NCI-H510A (cell line): ENCODE measurements at places on chromosomes 13 and 19.

GRCh38 chr19:57321116-57321515 is 844 bp downstream of the ZNF543 start:
- DNase-seq: no peak

GRCh38 chr19:6233056-6233826 is 46.5 kb downstream of the MLLT1 start:
- no peak for DNase-seq

DNA sequence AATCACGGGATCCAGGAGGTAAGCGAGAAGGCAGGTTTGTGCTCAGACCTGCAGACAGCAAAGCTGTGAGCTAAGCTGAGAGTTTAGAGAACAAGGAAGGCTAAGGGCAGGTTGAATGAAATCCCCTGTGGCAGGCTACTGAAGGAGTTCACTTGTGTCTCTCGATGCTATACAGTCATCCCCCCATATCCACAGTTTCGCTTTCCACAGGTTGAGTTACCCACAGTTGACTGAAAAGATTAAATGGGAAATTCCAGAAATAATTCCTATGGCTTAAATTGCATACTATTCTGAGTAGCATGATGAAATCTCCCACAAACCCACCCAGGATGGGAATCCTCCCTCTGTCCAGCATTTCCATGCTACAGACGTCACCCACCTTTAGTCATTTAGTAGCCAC is 49.6 kb downstream of the ABCC4 start:
- no peak for DNase-seq

- no peak for DNase-seq
Observed at GRCh38 chr13:60335531-60335930, 61.5 kb upstream of the TDRD3 start.

GRCh38 chr13:78258304-78258703 is 339.7 kb upstream of the EDNRB start:
- DNase-seq: no peak

- DNase-seq: no peak
Observed at GRCh38 chr19:18368504-18369222, 17.3 kb upstream of the GDF15 start.

- DNase-seq: no peak
Observed at GRCh38 chr13:63279136-63279535, 1863.5 kb upstream of the PCDH20 start.

DNA sequence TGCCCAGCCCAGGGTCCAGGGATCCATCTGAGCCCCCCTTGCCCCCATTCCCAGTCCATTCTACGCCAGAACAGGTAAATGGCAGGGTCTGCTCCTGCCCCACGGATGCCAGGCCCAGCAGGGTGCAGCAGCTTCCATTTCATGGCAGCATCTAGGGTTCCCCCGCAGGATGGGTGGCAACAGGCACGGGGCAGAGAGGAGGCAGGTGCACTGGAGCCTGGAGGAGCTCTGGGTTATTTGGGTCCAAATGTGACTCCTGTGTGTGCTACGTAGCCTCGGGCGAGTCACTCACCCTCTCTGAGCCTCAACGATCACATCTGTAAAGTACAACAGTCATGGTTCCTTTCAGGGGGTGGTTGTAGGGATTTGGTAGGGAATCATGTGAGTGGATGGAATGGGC is 27.4 kb downstream of the IL12RB1 start:
- DNase-seq: no peak

- no peak for DNase-seq
Observed at GRCh38 chr13:75792526-75793187, 156.5 kb downstream of the LMO7 start.

DNA sequence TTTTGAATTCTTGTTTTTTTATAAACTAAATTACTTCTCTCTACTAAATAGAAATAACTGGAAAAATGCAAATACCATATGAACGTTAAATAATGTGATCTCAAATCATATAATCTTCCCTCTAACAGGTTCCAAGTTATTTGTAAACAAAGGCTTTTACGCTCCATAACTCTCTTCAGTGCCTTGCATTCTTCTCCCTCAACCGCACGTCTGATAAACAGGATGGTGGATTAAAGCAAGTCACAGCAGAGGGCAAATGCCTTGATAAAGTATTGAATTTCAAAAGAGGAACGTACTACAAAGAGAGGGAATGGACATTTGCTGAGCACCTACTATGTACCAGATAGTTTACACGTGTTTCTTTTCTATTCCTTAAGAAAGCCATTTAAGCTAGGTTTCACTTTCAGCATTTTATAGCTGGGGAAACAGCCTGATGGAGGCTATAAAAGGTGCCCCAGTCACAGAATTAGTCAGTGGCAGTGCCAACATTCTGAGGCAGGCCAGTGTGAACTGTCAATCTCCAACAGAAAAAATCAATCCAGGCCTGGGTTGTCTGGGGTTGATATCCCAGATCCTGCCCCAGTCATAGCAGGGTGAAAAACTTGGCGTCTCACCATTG is 15.8 kb downstream of the MRPS31 start:
- DNase-seq: no peak

DNA sequence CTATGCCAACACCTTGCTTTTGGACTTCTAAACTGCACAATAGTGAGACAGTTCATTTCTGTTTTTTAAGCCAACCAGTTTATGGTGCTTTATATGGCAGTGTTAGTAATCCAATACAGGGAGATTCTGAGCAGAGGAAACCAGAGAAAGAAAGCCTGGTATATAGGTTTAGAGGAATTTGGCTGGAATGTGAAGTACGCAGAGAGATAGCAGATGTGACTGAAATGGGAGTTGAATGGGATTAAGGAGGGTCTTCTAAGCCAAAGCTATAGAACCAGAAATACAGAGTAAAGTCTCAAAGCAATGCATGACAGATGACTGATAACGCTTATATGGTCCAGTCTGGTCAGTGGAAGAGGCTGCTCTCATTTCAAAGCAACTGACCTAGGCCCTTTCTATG is 453.7 kb downstream of the GPC6 start:
- DNase-seq: no peak

DNA sequence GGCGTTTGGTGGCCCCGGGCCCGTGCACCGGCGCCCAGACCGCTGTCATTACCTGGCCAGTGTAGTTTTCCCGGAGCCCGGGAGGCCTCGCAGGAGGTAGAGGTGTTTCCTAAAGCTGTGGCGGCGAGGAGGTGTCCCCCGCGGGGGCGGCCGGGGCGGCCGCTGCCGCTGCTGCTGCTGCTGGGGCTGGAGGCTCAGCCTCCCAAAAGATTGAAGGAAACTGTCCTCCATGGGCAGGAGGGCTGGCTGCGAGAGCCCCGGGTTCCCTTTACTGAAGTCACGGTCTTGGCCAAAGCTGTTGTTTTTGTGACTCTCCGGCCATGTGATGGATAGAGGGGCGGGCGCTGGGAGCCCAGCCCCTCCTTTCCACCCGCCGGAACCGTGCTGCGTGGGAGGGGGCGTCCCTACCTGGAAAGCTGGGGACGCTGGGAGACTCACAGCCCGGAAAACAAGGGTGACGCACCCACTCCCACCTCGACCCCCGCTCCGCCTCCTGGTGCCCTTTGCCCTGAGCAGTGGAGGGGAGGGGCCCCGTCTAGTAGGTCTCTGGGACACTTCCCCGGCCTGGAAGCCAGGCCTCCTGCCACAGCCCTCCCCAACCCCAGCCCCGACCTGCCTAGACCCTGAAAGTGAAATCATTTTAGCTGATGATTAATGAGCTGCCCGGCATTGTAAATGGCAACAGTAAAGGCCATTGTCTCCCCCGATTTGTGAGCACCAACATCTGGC is at the start of gene N4BP2L1:
TSS of gene N4BP2L1 (minus strand) at position 279 of the 729 bp plus-strand sequence. CDS start at position 231, 48 bp downstream.
- DNase-seq: peak; percentile 30

DNA sequence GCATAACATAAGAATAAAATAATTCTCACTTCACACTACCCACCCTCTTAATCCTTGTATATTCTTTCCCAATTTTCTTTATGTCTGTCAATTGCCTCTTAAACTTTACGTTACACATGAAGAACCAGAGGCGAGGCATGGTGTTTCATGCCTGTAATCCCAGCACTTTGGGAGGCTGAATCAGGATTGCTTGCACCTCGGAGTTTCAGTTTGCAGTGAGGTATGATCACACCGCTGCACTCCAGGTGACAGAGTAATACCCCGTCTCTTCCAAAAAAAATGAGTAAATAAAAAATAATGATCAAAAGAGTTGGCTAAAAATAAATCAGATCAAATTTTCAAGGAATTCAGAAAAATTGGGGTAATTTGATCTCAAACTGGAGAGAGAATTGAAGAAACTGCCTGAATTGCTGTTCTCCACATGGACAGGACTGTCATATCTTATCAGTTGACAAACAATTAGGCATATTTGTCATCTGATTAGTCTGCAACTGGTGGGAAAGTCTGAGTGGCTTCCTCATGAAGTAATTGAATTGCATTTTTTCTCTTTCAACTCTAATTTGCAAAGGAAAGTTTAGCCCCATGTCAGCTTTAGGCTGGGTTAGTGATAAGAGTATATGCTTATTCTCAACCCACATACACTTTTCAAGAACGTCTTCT is 302.9 kb downstream of the ITGBL1 start:
- DNase-seq: no peak

- DNase-seq: no peak
Observed at GRCh38 chr13:77811381-77811780, 107.2 kb downstream of the EDNRB start.

GRCh38 chr13:113954046-113954835 is 19.6 kb downstream of the C13orf46 start:
- DNase-seq: no peak

DNA sequence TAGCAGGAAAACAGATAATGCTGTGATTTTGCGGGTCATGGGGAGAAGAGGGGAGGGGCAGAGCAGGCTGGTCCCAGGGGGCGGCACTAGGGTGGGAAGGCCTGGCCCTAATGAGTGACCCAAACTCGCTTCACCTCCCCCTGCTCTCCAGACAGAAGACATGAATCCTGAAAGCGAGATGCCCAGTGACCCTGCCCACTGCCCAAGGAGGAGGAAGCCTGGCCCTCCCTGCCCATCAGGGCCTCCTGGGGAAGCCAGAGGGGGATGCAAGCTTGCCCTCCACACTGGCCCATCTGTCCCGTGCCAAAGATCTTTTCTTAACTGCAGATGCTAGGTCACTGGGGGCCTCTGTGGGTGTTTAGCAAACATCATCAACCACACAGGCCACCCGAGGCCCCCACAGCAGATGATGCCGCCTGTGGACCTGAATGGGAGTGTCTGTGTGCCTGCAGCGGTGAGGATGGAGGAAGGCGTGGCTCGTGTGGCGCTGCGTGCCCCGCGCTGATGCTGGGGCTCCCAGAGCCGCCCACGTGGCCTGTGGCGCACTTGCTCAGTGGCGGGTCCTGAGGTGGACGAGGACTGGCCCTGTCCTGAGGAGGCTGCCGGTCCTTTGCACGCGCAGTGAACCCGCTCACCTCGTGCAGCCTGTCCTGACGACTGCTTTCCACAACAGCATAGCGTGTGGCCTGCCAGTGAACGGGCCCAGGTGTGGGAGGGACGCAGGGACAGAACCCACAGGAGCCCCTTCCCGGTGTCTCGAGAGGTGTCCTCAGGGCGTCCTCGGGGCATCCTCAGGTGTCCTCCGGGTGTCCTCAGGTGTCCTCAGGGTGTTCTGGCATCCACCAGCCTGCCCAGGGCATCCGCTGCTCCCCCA is 80.5 kb upstream of the MCF2L start:
- no peak for DNase-seq

DNA sequence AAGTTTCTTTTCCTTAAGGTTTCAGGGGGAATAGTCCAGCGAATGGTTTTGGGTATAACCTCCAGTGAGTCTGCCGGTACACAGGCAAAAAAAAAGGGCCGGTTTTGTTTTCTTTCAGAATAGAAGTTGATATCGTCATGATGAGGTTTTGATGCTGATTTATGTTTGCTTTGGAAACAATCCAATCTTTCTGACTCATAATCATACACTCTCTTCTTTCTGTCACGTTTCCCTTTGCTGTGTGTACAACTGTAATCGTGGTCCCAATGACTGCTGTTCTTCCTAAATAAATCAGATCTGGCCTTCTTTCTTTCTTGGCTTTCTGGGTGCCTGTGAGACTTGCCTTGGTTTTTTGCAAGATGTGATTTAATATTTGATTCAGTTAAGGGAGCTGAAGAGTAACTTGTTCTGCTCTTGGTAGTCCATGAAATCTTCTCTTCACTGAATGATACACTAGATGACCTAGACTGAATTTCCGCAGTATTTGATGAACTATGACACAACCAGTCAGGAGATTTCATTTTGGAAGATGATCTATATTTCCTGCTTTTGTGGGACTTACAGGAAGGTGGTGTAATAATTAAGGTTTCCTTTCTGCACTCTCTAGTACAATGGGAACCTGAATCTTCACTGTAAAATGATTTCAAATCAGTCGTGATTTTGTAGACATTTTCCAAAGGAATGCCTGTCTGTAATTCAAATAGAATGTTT is 34.9 kb upstream of the METTL21C start:
- DNase-seq: no peak

DNA sequence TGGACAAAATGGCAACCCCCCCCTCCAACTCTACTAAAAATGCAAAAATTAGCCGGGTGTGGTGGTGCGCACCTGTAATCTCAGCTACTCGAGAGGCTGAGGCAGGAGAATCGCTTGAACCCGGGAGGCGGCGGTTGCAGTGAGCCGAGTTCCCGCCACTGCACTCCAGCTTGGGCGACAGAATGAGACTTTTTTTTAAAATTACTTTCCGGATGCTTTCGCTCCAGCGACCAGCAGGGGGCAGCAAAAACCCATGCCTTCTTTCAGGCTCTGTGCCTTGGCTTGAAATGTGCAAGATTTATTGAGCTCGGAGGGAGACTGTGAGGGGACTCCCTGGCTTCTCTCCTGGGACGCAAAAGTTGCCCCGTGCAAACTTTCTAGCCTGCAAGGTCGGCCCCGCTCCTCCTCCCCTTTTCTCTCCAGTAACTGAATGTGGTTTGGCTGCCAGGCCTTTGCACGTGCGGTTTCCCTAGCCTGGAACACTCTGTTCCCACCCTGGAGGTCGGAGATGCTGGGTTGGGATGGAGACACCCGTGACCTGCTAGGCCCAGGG is 61.4 kb upstream of the NFIC start:
- no peak for DNase-seq

DNA sequence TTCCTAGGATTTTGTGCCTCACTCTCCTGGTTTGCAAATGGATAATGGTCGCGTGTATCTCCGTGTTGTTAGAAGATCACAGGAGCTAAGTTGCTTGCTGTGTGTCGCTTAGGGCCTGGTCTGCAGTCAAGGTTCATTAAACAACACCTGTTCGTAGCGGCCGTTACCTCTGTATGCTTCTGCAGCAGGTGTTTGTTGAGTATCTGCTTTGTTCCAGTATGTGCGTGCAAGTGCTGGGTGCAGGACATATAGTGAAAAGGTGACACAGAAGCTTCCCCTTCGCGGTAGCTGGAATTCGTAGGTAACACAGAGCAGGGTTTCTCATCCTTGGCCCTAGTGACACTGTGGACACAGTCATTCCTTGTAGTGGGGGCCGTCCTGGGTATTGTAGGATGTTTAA is 5.4 kb downstream of the MED25 start:
- DNase-seq: peak; percentile 82
